ENCODE measurements at places on chromosomes 12 and 14.
A peak's percentile ranks its signal among the peaks of the same experiment; 100 is the strongest.

DNA sequence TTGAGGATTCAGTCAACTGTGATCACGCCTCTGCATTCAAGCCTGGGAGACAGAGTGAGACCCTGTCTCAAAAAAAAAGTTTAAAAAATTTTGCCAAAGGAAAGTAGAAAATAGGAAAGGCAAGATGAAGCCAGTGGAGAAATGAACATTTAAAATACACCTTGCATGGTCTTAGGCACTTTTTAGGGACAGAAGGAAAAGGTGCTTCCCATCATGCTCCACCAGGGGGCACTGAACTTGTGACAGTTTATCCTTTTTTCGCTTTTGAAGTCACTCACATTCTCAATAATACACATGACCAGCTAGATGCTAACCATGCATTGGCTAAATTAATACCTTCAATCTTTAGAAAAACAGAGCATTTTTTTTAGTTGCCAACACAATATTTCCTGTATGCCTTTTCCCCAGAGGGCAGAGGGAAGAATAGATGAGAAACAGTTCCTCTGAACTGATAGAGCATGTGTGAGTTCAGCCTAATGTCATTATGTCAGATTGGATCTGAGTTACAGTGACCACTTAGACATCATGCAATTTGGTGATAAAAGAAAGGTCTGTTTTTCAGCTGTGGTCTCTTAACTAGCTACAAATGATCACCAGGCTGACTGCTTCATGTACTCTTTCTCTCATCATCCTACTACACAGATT, 221.8 kb upstream of the SSTR1 start:
- peak; percentile 26 for DNase-seq

DNA sequence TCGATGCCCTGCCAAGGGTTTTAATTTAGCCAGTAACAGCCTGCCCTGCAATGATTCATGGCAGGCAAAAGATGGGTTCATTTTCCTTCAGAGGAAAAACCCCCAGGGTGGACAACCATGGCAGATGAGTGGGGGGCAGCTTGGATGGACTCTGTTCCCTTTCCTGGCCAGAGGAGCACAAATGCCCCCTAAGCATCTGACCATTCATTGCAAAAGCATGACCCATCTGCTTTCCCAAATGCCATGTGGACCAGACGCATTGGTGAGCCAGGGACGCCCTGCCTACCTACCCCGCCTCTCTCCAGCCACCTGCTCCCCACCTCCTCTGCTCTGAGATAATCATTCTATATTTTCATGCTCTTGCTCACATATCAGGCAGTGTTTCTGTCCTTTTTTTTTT, 281.9 kb downstream of the DPF3 start:
- no peak for DNase-seq

GRCh38 chr14:84253326-84253725, 1276.6 kb upstream of the FLRT2 start:
- DNase-seq = no peak

DNA sequence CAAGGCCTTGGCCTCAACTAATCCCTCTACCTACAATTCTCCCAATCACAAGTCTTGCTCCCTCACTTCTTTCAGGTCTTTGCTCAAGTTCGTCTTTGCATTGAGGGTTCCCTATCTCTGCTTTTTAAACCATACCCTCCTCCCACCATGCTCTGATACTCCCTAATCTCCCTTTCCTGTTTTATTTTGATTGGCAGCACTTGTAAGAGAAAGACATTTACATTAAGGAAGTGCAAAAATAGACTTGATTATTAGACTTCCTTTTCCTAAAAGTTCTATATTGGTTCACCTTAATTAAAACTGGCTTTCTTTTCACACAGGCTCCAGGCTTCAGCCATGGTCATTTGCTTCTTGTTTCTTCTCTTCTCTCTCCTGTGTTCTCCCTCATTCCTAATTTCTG, 18.3 kb upstream of the WIF1 start:
- no peak for DNase-seq

- no peak for DNase-seq
Measured at GRCh38 chr14:39441805-39442204, 9.6 kb upstream of the FBXO33 start.

DNA sequence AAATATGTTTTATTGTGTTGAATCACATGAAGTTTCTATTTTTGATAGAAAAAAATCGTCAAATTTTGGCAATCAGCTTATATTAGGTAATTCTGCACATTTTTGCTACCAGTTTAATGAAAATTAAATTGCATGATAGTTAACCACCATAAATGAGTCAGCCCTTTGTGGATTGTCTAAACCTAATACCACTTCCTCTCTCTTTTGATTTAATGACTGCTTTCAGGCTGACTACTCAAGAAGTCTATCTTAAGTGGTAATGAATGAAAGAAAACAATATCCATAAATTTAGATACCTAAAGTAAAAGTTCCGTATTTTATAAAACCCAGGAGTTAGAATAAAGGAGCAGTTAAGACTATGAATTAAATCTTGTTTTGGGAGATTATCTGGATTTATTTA, 450.5 kb downstream of the TMEM117 start:
- no peak for DNase-seq

- no peak for DNase-seq
Measured at GRCh38 chr12:124608450-124608870, 41.0 kb upstream of the NCOR2 start.

DNA sequence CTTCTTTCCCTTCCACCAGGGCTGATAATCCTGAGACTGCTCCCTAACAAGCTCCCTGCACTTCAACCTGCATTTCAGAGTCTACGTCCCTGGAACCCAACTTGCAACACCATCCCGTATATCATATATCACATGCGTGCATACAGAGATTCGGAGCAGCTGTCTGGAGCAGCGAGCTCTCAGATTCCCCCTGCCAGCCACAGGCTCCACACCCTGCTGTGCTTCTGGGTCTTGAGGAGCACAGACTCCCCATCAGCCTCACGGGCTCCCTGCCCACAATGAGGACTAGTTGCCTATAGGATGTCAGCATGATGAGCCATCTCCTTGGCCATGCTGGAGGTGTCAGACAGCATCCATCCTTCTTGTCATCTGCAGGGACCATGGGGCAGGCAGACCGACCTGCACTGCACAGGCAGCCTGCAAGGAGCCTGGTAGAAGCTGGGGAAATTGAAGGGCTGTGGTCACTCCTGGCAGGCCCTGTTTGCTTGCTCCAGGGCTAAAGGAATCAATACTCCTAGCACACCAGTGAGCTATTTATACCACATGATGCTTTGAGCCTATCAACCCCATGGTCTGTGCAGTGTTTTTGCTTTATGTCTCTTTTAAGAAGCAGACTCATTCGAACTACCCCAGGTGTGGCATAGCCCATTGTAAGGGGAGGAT, 19.6 kb upstream of the HDAC7 start:
- DNase-seq = no peak

GRCh38 chr14:49483268-49483667, 102.9 kb downstream of the RPS29 start:
- no peak for DNase-seq

GRCh38 chr12:101221301-101221700, 11.3 kb upstream of the SLC5A8 start:
- no peak for DNase-seq

DNA sequence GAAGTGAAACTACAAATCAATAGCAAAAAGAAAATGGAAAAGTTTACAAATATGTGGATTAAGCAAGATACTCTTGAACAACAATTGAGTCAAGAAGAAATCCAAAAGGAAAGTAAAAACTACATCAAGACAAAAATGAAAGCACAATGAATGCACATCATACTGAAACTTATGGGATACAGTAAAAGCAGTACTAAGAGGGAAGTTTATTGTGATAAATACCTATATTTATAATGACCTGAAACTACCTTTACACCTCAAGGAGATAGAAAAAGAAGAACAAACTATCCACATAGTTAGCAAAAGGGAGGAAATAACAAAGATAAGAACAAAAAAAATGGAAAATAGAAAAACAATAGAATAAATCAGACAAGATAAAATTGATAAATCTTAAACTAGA, 375.0 kb downstream of the TRHDE start:
- DNase-seq = no peak

- DNase-seq = no peak
Measured at GRCh38 chr12:52291267-52291935, at the start of gene KRT81. Gene KRT81 (minus strand): TSS chr12:52291534. CDS start chr12:52291465, 69 bp downstream.

GRCh38 chr12:63304887-63305316, 153.9 kb upstream of the AVPR1A start:
- no peak for DNase-seq

DNA sequence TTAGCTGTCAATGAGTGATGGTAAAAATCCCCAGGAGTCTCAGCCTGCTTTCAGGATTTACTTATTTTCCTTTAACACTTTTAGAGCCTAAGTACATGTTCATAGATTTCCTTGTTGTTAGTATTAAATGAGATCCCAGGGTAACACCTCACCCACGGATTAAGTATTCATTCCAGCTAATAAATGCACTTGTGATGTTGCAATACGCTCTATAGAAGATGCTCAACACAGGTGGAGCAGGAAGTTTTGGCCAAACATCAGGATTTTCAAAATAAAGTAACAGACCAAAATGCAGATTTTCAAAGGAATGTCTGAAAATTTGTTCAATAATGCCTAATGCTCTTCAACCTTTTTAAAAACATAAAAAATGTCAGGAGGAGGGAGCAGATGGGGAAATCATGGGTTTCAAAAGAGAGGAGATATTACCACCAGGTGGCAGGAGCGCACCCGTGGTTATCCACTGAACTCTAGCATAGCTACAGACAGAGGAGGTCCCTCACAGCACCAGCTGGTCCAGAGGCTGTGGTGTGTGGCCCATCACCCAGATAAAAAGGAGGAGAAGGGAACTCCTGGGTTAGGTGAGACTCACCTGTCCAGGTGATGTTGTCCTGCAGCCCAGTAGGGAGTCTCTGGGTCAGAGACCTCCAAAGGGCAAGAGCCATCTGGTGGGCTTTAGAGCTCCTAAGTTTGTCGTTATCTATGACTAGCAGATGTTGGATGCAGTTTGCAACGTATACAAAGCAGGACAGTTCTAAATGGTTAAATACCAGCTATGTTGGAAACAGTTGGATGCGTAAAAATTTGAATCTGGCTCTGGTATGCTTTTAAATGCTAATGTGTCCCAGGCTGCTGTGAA, 1158.4 kb upstream of the TMEM132C start:
- DNase-seq = no peak

DNA sequence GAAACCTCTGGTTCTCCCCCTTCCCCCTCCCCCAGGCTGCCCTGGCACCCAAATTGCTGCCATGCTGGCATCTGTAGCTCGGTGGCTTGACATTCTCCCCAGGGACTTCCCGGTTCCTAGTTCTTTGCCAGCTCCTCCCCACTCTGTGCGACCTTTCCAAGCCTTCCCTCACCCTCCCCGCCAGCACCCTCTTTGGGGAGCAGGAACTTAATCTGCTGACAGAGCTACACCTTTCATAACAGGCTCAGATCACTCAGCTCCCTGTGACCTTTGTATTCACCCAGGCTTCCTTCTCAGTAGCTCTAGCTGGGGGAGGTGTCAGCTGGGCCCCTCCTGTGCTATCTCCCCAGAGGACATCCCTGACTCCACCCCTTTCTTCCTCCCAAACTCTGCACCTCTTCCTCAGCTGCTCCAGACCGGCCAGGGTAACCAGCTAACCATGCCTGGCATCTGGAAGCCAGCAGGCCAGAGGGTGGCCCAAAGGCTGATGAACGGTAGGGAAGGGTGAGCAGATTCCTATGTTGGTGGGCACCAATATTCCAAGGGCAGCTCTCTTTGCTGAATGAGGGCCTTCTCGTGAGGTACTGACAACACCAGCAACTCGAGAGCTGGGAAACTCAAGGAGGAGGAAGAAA, 1.8 kb upstream of the COX14 start:
- no peak for DNase-seq

GRCh38 chr12:124359671-124360581, 65.0 kb downstream of the RFLNA start:
- no peak for DNase-seq

DNA sequence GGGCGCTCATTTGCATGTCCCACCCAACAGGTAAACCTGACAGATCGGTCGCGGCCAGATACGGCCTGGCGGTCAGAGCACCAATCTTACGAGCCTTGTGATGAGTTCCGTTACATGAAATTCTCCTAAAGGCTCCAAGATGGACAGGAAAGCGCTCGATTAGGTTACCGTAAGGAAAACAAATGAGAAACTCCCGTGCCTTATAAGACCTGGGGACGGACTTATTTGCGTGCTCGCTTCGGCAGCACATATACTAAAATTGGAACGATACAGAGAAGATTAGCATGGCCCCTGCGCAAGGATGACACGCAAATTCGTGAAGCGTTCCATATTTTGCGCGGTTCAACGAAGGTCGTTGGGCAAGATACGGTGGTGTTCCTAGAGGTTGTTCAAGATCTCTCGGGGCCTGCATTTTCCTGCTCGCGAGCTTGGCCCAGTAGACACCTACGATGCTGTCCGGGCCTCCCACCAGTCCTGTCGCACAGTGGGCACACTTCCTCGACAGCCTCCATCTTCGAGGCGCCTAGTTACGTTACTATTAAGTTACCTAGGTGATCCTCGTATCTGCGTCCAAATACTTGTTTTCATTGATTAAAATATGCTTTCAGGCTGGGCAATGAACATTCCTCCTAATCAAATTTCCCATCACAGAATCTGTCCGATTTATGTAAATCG, at the start of gene RNU6-7:
Gene RNU6-7 (plus strand): TSS at position 230 of the 675 bp plus-strand sequence.
- DNase-seq = no peak

- DNase-seq = no peak
Measured at GRCh38 chr12:28050606-28051005, 78.1 kb upstream of the PTHLH start.

GRCh38 chr14:94389104-94389469, 685 bp upstream of the SERPINA1 start:
- no peak for DNase-seq

DNA sequence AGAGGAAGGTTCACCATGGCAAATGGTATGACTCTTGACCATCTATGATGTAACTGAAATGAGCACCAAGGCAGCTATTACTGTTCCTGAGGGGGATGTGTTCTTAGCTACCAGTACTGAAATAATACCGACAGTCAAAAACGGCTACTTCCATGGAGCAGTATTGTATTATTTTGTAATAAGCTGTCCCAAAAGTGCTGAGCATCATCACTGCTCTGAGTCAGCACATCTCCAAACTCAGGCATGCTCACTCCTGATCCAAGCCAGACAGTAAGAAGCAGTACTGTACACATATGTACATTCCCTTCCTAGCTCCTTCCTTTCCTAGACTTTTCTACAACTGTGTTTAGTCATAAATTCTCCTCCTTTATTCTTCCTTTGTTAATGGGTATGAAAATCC, 8.6 kb downstream of the VTI1B start:
- DNase-seq = no peak

- peak; percentile 79 for DNase-seq
Measured at GRCh38 chr12:62933220-62933601, 1.7 kb downstream of the PPM1H start.
